ENCODE measurements at places on chromosomes 5 and 9.

- no peak for DNase-seq
These were observed 18.5 kb downstream of the ATOX1 start for GRCh38 chr5:151739939-151740335.

GRCh38 chr9:27303219-27303618 lies 6.3 kb upstream of the EQTN start:
- no peak for DNase-seq

GRCh38 chr9:69583645-69584234 lies 88.4 kb downstream of the APBA1 start:
- no peak for DNase-seq

GRCh38 chr9:131396626-131397025 lies 2.7 kb downstream of the PRRC2B start:
- no peak for DNase-seq

Measured in gastrocnemius medialis (tissue), 4 donors.